ENCODE measurements at places on chromosomes 3 and 15.

DNA sequence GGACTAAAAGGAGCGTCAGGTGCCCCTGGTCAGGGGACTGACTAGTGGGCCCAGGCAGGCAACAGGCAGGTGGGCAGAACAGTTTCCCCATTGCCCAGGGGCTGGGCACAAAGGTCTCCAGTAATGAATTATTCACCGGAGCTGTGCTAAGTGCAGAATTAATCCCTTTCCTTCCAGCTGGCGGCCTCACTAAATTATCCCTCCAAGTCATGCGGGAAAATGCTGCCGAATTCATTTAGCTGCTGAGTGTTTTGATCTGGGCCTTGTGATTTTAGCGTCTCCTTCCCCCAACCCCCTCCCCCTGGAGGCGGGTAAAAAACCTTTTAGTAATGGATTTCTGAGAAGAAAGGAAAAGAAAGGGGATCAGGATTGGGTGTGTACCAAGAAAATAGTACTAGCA, 47.2 kb downstream of the CCDC33 start:
- DNase-seq: no peak

GRCh38 chr3:127701280-127701911, 28.6 kb downstream of the ABTB1 start:
- DNase-seq: no peak

DNA sequence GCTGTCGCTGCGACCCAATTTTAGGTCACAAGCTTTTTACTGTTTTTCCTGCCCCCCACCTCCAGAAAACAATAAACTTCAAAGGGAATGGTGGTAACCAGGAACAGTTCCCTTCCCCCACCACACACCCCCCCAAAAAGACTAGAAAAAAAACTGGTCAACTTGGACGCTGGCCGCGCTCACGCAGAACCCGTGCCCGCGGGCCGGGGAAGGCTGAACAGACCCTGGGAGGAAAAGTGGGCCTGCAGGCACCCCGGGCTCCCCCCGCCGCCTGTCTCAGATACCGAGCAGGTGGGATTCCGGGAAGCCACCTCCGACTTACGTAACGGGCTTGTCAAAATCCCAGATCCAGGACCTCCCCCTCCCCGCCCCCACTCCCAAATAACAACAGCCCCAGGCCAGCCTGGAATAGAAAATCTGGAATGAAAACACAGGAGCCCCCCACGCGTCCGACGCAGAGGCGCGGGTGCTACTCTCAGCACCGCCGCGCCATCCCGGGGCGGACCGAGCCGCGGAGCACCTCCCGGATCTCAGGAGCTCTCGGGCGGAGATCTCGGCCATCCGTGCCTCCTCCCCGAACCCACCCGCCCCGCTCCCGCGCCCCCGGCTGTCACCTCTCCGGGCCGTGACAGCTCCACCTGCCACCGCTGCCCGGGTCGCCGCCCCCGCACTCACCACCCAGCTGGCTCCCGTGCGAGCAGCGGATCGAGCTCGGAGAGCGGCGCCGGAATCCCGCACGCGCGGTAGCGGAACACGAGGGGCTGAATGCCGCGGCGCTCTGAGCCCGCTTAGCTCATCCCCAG, 557 bp downstream of the DENND4A start:
- peak; percentile 28 for DNase-seq

GRCh38 chr3:107884028-107884427, 206.8 kb downstream of the CD47 start:
- no peak for DNase-seq

- no peak for DNase-seq
These were observed 691.5 kb upstream of the ARPP21 start for GRCh38 chr3:34947834-34948233.

- DNase-seq: no peak
These were observed 44.3 kb upstream of the ATP2B2 start for GRCh38 chr3:10549617-10550230.

DNA sequence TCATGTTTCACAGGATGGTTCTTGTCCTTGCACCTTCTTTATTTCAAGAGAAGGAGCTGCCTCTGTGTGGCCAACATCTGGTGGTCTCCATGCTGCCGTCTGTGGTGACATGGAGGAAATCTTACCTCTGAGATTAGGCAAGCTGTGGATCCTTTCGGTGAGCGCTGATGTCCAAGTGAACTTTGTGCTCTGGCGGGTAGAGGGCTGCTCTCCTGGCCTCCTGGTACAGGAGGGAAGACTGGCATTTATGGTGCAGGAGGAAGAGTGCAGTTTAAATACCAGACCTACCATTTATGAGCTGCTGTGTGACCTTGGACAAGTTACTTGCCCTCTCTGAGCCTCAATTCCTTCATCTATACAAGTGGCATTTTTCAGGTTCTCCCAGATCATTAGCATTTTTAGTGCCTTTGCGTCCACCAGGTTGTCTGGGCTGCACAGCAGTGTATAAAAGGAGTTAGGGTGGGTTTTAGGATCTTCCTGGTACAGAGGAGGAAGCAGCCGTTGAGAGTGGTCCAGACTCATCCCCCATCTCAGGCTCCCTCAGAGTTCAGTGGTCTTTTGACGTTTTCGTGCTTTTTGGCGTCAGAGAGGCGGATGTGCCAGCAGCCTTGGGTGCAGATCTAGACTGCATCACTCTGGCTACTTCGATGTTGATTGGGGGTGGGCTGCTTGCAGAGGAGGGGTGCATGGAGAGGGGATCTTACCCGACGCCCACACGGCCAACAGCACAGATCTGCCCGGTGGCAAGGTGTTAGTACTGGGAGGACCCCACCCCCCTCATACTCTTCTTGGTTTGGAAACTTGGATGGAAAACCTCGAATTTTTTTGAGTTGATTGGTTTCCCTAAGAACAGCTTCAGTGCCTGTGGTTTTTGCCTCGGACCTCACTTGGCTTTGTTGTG, 162.2 kb downstream of the ITPR1 start:
- no peak for DNase-seq

DNA sequence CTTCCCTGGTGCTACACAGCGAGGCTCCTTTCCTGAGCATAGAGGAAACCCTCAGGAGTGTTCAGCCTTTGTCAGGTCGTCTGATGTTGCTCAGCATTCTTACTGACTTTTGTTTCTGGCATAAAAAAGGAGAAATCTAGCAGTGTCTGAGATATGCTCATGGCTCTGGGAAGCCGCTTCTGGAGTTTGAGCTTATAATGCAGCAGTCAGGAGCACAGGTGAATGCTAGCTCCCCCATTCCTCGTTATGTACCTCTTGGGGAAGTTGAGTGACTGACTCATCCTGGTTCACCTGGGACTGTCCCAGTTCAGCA, 49.2 kb upstream of the MYZAP start:
- DNase-seq: no peak

All from stimulated activated CD4-positive, alpha-beta T cell treated with anti-CD3 and anti-CD28 coated beads, Interleukin-12 subunit alpha, Interleukin-12 subunit beta, amount 100 ng/mL, for 24 hours (primary cell).